ENCODE measurements at places on chromosomes 5 and 9.
A peak's percentile ranks its signal among the peaks of the same experiment; 100 is the strongest.

- DNase-seq: peak; percentile 67
These were observed 9.3 kb downstream of the ZNF622 start for GRCh38 chr5:16456103-16456832.

DNA sequence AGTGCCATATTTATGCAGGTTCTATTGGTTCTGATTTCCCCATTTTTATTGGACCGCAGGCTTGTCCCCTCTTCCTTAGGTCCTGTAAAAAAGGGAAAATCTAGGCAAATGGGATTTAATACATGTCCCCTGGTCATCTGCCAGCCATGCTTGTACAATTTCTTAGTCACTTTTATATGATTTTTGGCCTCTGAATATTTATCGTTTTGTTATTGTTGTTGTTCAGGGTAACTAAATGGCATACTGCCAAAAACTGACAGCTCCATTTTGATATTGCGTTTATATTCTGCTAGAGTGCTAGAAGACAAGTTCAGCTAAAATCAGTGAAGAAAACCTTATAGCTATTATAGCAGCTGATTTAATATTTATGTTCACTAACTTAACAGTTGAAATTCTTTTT lies 770.2 kb upstream of the FAM174A start:
- DNase-seq: no peak

DNA sequence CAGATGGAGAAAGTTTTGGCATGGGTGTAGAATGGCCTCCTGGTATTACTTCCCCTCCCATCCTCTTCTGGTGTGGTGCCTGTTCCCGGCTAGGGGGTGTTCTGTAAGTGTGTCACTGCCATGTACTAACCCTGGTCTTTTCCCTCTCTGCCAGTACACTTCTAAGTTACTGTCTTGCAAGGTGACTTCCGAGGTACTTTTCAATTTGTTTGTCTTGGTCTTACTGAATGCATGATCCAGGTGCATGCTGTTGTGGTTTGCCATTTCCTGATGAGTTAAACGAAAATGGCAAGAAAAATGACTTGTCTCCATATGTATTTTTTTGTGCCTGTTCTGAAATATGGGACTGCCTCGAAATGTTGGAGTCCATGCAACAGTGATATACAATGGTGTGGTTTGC lies 46.0 kb downstream of the C9orf152 start:
- no peak for DNase-seq

GRCh38 chr5:31303688-31304087 lies 110.2 kb downstream of the CDH6 start:
- DNase-seq: no peak

- no peak for DNase-seq
These were observed 40.8 kb downstream of the ADAMTS2 start for GRCh38 chr5:179304466-179304865.

GRCh38 chr5:65926893-65927292 lies 518 bp downstream of the ERBIN start:
- no peak for DNase-seq

- DNase-seq: no peak
These were observed 49.2 kb downstream of the ANXA2R start for GRCh38 chr5:42990892-42991291.

DNA sequence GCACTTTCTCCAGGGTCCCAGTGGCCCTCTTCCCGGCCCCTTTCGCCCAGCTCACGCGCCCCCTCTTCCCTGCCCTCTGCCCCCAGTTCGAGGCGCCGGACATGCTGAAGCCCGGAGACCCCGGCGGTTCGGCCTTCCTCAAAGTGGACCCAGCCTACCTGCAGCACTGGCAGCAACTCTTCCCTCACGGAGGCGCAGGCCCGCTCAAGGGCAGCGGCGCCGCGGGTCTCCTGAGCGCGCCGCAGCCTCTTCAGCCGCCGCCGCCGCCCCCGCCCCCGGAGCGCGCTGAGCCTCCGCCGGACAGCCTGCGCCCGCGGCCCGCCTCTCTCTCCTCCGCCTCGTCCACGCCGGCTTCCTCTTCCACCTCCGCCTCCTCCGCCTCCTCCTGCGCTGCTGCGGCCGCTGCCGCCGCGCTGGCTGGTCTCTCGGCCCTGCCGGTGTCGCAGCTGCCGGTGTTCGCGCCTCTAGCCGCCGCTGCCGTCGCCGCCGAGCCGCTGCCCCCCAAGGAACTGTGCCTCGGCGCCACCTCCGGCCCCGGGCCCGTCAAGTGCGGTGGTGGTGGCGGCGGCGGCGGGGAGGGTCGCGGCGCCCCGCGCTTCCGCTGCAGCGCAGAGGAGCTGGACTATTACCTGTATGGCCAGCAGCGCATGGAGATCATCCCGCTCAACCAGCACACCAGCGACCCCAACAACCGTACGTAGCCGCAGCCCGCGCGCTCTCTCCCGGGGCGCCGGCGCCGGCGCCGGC lies 1.0 kb downstream of the PRDM6 start:
- DNase-seq: no peak

- DNase-seq: no peak
These were observed 1.4 kb downstream of the PLEKHG4B start for GRCh38 chr5:93221-93980.

DNA sequence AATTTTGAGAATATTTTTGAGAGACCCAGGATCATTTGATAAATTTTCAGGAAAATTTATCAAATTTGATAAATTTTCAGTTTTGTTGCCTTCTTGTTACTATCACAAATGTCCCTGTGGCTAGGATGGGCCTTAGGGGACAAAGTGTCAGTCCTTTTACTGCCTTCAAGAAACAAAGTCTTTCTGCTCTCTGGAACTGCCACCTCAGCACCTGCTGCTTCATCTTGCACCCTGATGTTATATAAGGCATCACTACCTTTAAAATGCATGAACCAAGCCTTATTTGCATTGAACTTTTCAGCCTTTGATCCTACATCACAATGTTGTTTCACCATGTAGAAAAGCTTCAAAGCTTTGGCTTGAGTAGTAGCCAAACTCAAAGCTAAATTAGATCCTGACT lies 123.0 kb upstream of the CNTLN start:
- DNase-seq: no peak

DNA sequence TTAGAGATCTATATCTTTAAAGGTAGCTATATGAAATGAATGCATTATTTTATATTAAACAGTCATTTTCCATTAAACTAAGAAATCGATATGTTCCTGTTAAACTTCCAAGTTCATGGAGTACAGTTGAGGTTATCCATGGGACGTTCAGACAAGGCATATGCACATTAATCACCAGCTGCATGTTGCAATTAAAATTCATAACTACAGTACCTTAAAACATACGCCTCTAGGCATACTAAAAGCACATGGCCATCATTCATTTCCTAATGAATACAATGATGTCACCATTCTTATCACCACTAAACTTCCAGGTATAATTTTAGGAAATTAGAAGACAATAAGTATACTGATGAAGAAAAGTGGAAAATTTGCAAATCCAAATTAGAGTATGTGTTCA lies 174.3 kb downstream of the CDH12 start:
- DNase-seq: no peak

GRCh38 chr9:36137392-36138004 lies 965 bp downstream of the GLIPR2 start:
- no peak for DNase-seq

GRCh38 chr9:127444921-127445850 lies 6.0 kb downstream of the RPL12 start:
- no peak for DNase-seq

GRCh38 chr5:93454896-93455295 lies 126.1 kb downstream of the NR2F1-AS1 start:
- DNase-seq: no peak

GRCh38 chr5:180175015-180175431 lies 34.0 kb downstream of the RASGEF1C start:
- no peak for DNase-seq

GRCh38 chr5:170484847-170485615 lies 18.8 kb upstream of the KCNIP1 start:
- no peak for DNase-seq

DNA sequence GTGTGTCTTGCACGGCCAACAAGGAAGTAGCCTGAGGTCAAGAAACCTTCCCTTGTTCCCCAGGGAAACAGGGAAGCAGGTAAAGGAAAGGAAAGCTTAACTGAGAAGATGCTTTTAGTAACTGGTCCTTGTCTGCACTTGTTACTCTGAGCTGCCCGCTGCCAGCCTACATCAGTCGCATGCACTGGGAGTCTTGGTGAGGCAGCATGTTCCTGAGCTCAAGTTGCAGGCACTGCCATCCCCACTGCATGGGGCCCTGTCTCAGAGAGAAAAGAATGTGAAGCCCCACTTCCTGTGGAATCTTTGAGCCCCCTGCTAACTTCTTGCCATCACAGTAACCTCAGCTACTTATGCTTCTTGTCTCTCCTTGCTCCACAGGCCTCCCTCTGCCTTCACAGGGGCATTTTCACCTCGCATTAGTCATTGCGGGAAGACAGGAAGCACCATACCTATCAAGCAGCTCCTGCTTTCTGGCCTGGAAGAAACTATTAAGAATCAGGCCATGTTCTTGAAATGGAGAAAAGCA lies 344.1 kb upstream of the ADAMTSL1 start:
- DNase-seq: no peak

GRCh38 chr9:32067261-32067660 lies 317.2 kb upstream of the ACO1 start:
- no peak for DNase-seq

- DNase-seq: no peak
These were observed 50.3 kb upstream of the C5orf58 start for GRCh38 chr5:170182491-170182890.

DNA sequence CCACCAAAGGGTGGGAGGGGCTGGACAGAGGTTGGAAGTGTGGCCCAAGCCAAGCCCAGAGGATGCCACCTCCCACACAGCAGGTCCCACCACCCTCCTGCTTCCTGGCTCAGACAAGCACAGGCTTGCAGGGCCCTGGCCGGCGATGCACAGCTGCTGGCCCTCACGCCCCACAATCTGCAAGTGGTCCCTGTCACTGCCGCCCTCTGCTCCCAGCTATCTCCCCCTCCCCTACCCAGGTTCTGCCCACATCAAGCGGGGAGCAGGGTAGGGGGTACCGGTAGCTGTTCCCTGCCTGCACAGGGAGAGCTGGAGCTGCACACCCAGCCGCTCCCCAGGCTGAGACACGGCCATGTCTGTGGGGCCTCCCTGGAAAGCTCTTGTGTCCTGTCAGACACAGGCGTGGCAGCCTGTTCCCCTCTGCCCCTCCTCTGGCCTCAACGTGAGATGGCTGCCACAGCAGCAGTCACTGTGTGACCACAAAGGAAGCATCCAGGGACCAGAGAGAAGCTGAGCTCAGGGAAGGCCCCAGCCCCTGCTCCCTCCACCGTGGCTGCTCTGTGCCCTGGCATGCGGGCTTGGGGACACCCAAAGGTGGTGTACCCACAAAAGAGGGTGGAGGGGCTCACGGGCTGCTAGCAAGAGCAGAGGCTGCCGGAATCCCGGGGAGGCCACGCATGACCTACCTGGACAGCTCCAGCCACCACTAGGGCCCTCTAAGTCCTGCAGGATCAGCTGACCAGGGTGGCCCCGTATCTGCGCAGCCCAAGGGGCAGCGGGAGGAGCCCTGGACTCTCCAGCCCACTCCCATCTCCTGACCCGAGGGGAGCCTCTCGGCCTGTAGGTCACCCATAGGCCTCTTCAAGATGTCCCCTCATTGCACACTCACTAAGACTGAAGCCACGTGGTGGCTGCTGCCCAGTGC lies 10.9 kb upstream of the ZDHHC11 start:
- DNase-seq: no peak

DNA sequence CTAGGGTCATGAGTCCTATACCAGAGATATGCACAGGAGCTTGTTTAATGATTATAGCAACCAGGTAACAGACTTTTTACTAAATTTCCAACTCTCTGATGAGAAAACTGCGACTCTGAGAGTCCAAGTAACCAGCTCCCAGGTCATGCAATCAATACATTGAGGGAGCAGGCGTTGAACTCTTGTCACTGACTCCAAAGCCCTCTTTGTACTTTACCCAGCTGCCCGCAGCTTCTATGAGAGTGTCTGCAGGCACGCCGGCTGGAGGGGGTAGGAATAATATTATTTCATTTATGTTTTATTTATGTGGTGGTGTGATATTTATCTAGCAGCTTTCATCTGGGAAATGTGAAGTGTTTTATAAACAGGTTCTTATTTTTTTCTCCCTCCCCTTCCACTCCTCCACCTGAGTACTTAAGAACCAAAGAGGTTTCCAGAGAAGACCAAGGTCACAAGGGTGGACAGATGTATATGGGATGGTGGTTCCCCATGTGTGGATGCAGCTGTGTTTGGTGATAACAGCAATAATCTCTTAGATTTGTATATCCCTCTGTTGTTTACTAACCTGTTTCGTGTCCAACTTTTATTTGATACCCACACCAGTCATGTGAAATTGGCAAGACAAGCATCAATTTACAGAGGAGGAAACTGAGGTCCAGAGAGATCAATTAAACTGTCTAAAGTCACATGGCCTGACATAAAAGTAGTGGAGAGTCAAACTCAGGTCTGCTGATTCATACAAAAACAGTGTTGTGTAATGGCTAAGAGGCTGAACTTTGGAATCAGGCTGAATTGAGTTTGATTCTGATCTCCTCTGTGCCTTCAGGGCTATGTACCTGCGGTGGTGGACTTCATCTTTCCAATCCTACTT lies 140.2 kb upstream of the TRIM32 start:
- no peak for DNase-seq

DNA sequence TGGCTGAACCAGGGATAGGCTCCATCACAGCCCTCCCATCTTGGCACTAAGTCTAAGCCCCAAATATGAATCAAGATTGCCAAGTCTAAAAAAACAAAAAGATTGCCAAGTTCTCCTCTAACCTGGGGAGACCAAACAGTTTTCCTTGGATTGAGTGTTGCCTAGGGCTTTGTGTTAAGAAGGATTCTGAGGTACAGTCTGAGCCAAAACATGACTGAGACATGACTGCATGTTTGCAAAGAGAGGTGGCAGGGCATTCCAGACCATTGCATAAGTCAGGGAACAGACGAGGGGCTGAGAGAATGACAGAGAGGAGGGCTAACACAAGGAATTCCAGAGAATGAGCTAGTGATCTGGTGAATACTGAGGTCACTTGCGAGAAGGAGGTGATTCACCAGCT lies 11.4 kb downstream of the LAMC3 start:
- DNase-seq: no peak

DNA sequence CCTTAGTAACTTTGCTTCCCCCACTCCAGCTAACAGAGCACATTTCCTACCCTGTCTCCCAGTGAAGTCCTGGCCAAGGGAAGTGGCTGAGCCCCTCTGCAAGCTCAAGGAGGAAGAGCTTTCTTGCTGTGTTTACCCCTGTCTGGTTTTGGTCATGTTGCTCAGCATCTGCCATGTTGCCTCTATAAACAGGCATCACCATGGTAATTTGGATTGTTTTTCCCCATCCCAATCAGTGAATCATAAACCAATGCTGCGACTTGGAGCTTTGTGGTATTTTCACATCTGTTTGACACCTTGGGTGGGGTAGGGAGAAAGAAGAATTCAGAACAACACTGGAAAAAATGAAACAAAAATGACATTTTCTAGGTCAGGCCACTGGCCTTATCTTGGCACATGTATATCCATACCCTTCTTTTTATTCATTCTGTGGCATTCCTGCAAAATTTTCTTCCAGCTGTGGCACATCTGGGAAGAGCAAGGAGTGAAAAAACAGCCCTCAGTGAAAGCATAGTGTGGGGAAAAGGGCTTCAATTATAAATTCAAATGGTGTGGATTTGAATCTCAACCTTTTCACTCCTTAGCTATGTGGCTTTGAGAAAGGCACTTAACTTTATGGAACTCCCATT lies 42.5 kb downstream of the SLIT3 start:
- DNase-seq: no peak

Data from CD4-positive, CD25-positive, alpha-beta regulatory T cell (primary cell).